Daoy (cell line): ENCODE measurements at places on chromosomes 6 and 20.

DNA sequence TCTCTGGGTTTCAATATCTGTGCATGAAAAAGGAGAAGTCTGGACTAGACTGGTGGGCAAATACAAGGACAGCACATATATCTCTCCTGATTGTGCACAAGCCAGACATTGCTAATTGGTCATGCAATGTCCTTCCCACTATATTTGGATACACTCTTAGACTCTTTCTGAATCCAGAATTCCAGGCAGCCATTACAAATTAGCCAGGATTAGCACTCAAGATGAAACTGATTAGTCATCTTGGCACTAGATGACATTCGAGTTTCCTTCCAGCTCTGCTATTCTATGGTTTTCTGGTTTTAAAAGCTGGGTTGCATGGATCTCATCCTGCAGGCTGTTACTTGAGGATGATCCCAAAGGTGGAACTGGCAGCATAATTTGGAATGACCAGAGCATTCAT, 73.2 kb downstream of the SCP2D1 start:
- DNase-seq, result no peak

GRCh38 chr6:31068669-31069340, 43.6 kb downstream of the C6orf15 start:
- DNase-seq, result peak; percentile 83

- no peak for DNase-seq
Observed at GRCh38 chr20:15851576-15852215, 721.6 kb downstream of the KIF16B start.

DNA sequence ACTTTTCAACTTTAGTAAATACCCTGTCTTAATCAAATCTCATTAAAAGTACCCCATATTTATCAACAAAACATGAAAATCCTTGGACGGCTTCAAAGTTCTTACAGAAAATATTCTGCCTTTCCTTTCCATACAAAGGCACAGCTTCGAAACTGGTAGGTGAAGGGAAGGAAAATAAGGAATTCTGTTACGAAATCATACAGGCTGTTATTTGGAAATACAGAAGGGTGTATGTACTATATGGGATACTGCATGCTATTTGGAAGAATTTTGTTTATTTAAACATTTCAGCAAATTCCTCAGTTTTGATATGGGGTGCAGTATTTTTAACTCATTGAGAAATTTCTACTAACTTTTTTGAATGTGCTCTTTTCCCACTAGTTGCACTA, 138.4 kb upstream of the BTN3A2 start:
- no peak for DNase-seq

GRCh38 chr6:2763876-2764540, 1.2 kb upstream of the WRNIP1 start:
- DNase-seq, result no peak

- no peak for DNase-seq
Observed at GRCh38 chr6:126072172-126072571, 85.8 kb downstream of the TRMT11 start.

- DNase-seq, result peak; percentile 39
Observed at GRCh38 chr20:1933465-1933870, 38.3 kb downstream of the SIRPA start.

DNA sequence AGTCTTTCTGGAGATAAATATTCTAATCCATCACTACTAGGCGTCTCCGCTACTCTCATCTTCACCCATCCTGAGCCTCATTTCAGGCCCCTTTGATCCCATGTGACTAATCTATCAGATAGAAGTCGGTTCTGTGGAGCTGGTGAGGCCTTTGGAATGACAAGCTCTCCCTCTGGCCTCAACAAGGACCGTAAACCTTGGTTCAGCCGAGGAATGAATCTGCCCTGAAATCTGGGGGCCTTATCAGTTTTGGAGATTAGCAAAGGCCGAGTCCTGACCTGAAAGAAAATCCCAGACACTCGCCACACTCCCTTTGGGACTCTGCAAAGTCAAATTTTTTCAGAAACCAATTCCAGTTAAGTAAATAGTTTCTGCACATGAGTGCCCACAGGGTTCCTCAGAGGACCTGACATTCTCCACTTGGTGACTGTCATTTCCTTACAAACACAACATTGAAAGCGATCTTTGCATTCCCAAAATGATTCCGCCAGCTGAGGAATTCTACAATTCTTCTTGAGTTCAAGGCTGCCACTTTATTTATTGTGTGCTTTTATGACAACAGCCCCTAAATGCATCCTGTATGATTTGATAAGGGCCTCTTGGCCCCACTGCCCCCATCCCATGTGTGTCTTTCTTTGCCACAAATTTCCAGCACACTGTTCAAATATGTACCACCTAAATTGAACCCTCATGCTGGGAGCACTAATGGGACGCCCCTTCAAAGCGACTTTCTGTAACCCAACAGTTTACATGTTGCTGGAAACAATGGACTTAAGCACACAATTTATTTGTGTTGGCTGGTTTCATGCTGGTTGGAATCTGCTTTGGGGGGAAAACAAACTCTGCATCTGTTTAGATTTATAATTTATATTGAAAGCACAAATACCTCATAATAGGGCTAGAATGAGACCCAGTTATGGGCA, 10.0 kb upstream of the RIPOR3 start:
- no peak for DNase-seq

GRCh38 chr6:109315341-109316110, 66.7 kb downstream of the CD164 start:
- DNase-seq, result no peak

DNA sequence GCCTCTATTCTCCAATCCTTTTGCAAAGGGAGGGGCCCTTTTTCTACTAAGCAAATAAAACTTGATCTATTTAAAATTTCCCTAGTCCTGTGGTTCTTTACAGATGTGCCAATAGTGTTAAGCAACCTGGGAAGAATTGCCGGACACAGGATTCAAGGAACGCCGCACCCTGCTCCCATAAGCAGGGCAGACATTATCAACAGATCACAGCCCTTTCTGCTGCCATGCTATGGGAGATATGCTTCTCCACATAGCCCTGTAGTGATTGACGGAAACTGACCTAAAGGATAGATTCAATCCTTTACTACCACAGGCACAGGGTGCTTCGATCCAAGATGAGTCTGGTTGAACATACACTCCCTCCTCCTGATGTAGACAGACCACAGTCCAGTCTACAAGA, 118.4 kb upstream of the TRAF3IP2 start:
- no peak for DNase-seq

GRCh38 chr20:1932971-1933370, 37.8 kb downstream of the SIRPA start:
- DNase-seq, result no peak

GRCh38 chr20:62366370-62367135, 559 bp downstream of the LAMA5 start:
- DNase-seq, result no peak

GRCh38 chr6:24908650-24909035, 27.1 kb downstream of the RIPOR2 start:
- DNase-seq, result no peak

DNA sequence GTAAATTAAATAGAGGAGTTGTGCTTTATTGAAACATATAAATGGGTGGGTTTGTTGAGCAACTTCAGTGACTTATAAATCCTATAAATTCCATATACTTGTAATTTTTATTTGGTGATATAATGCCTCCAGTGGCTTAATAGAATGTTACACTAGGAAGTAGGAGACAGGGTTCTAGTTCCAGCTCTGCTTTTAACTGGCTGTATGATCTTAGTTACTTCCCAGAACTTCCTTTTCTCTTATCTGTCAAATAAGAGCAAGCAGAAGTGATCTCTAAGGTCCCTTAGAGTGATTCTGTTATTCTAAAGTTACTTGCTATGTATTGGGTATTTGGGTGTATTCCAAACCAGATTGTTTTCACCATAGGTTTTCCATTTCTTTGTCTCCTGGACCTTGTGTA, 10.2 kb downstream of the ZSCAN23 start:
- no peak for DNase-seq

- no peak for DNase-seq
Observed at GRCh38 chr20:16848061-16848460, 99.9 kb downstream of the OTOR start.

DNA sequence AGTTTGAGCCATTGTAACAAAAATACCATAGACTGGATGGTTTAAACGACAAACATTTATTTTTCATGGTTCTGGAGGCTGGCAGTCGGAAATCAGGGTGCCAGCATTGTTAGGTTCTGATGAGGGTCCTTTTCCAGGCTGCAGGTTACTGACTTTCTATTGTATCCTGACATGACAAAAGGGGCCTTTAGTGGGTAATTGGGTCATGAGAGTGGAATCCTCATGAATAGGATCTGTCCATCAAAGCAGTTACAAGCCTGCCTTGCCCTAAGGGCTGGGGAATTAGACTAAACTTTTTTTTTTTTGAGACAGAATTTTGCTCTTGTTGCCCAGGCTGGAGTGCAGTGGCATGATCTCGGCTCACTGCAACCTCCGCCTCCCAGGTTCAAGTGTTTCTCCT, 347.9 kb upstream of the TSHZ2 start:
- DNase-seq, result no peak

DNA sequence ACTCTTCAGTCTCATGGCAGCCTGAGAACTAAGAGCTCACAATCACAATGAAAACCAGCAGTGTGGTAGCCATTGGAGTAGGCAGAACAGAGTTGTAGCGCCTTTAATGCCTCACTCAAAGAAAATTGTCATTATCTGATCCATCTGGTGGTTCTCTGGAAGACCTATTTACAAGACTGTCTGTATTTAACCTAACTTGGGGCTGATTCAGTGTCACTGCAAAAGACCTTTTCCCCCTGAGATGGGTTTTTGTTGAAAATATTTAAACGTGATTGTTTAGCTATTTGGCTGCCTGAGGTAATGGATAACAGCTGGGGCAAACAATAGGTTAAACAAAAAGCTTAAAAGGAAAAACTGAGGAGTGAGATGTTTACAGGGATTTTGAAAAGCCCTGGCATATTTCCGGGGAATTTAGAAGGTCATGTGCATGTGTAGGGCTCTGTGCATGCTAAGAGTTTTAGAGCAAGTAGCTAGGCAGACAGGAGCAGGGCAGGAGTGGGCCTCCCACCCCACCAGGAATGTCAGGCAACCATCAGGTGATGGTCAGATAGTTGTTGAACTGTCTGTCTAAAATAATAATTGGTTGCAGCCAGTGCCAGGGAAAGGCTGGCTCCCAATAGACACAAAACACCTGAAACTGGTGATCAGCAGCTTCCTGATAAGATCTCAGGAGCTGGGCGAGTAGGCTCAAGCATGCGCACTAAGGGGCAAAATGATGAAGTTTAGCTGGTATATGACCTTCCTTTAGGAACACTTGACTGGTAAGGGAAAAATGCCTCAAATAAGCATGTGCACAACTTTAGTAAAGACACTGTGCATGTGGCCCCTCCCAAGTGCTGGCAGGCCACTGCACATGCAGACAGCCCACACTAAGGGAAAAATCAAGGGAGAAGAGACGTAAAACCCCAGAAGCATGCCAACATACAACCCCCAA, 70.8 kb upstream of the AKIRIN2 start:
- DNase-seq, result no peak

GRCh38 chr6:163092876-163093275, 321.6 kb upstream of the QKI start:
- no peak for DNase-seq

DNA sequence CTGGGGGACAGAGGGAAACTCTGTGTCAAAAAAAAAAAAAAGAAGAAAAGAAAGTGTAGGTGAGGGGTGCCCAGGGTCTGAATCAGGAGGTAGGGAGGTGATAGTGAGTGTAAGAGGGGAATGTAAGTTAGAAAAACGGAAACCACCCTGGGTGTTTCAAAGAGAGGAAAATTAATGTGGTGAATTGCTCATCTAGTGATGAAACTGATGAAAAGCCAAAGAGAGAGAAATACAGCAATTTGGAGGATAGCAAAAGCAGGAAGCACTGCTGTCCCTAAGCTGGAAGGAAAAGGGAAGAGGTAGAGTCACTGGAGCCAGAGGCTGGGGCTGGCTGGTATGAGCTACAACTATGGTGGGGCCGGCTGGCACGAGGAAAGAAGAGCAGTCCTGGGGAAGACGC, 85.0 kb upstream of the CEP85L start:
- DNase-seq, result no peak

DNA sequence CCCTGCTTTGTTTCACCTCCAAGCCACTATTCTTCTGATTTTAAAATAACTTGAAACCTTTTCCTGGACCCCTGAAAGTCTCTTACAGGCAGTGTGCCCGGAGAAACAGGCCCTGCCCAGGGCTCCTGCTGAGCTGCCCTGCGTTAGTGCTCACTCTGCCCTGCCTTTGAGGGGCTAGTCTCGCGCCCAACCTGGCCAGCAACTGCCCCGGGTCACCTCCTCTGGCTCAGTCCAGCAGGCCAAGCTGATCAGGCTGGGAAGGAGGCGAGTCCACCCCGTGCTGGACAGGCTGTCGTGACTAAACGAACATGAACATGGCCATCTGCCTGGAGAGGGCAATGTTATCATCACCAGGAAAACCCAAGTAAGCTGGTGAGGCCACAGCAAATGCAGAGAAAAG, 245.4 kb downstream of the ANKRD60 start:
- DNase-seq, result no peak

DNA sequence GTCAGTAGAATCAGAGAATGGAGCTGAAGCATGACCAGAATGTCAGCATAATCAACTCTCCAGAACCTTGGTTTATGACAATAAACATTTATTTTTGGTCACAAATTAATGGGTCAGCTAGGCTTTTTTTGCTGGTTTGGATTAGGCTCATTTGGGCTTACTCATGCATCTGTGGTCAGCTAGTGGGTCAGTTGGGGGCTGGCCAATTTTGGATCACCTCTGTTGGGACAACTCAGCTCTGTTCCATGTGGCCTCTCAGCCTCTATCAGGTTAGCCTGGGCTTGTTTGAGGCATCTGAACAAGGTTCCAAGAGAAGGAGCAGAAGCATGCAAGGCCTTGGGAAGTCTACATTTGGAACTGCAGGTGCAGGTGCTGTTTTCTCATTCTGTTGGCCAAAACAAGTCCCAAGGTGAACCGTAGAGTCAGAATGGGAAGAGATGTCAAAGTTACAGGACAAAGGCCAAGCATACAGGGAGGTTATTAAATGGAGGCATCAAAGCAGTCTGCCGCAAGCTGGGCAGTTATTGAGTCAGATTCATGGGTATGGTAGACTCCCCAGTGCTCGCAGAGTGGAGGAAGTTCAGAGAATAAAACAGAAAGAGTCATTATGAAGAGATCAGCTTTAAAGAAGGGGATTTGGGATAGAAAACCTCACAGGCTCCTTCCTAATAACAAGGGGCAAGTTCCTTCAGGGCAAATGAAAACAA, 173.0 kb downstream of the PLCB4 start:
- DNase-seq, result peak; percentile 31

- no peak for DNase-seq
Observed at GRCh38 chr20:676315-676937, 824 bp upstream of the SCRT2 start.

DNA sequence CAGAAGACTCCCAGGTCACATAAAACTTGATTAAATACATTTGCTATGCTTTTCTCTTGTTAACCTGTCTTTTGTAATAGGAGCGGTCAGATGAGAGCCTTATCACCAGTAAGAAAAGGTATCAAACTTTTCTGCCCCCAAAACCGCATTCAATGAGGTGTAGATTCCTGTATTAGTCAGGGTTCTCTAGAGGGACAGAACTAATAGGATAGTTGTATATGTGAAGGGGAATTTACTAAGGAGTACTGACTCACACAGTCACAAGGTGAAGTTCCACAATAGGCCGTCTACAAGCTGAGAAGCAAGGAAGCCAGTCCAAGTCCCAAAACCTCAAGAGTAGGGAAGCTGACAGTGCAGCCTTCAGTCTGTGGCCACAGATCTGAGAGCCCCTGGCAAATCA, 32.7 kb downstream of the PTPRK start:
- DNase-seq, result peak; percentile 74
